Activated CD4-positive, alpha-beta T cell treated with anti-CD3 and anti-CD28 coated beads, Interleukin-2, amount 10 ng/mL, durations not matched to agents 24 days and 14 days (primary cell): ENCODE measurements at places on chromosomes 7 and 10.
A peak's percentile ranks its signal among the peaks of the same experiment; 100 is the strongest.

DNA sequence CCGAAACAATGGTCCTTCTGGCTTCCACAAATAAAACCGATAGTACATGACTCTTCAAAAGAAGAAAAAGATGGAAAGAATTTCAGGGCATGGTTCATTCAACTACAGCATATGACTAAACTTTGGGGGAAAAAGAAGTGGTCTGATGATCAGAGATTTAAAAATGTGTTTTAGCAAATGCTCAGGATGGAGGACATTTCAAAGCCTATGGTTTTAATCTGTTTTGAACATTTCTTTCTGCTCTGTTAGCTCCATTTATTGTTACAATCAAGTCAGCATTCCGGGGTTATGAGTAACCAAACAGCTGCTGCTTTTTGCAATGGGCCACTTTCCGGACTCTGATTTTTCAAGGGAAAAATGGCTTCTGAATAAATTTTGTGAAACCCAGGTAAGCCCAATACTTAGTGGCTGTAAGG lies 142.4 kb downstream of the CUBN start:
- DNase-seq: no peak

GRCh38 chr7:147145194-147145593 lies 1028.6 kb downstream of the CNTNAP2 start:
- DNase-seq: no peak

DNA sequence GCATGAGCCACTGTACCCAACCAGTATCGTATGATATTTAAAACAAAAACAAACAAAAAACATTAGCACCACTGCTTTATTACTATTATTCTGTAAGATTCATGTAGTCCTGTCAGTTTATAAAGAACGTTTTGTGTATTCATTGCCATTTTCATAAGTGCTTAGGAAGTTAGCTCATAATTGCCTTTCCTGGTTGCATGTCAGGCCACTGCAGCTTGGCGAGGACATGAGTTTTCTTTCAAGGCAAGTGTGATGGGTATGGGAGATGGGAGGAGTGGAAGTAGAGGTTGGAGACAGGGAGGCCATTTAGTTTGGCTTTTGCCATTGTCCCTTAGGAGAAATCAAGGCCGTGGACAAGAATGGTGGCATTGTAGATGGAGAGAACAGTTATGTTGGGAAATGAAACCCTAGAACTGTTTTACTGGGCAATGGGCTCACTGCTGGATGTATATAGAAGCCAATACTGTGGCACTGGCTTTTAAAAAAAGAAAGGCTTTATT lies 48.9 kb downstream of the TYW1 start:
- DNase-seq: no peak

DNA sequence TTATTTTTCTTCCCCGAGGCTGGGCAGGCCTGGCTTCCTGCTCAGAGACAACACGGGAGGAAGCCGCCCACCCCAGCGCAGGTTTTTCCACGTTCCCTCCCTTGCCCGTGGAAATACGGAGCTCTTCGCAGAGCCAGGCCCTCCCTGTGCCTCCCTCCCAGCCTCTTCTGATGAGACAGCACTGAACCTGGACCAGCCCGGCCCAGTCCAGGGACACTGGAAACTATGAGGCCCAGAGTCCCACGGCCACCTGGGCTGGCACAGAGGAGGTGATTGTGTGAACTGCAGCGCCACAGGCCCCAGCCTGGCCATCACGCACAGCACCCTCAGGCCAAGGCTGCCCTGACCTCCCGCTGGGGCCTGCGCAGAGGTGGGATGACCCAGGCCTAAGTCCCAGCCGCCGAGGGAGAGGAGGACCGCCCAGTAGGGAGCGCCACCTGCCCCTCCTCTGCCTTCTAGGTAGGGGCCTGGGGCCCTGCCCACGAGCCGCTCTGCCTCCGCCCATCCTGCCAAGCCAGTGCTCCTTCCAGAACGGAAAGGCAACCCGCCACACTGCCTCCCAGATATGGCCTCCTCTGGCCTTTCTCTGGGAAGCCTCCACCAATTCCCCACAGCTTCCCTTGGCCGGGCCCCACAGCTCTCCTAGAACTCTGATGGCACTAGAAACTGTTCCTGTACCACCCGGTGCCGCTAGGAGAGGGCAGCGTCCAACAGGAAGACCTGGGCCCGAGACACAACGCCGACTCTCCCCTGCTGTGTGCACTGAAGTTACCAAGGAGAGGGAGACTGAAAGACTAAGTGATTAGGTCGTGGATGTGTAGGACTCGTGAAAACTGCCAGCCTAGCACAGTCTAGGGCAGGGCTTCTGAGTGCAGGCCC lies 57.2 kb downstream of the PROSER2 start:
- DNase-seq: no peak

DNA sequence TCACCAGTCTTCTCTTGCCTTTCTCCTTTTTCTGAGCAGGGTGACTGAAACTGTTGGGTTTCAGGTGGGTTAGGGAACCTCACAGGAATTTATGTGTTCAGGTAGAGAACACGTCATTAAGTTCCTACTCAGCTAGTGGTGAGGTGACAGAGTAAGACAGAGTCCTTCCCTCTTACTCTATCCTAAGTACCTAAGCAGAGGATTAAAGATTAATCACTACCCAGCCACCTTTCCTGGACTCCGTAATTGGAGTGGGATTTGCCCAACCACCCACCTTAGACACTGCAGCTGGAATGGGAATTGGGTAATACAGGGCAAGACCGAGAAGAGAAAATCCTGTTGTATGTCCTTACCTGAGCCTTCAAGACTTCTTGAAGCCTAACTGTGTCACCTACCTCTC lies 158.1 kb downstream of the LRRC4 start:
- DNase-seq: no peak

GRCh38 chr7:96663457-96663856 lies 46.2 kb downstream of the SEM1 start:
- DNase-seq: no peak

- DNase-seq: peak; percentile 91
Measured at GRCh38 chr7:100896732-100897608, 1.3 kb upstream of the ACHE start.

DNA sequence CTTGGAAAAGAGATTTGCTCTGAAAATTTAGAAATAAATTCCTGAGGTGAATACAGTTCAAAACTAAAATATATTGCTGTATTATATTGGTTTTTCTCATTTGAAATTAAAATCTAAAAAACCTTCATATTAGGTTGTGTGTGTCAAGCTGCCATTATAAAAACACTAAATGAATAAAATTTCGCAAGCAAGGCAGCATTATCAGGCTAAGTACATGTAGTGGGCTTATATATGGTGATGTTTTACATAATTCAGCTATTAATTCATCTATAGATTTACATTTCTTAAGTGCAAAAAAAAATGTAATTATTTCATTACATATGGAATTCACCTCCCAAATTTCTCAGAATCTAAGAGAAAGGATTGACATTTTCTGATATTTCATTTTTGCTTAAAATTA lies 5.3 kb downstream of the MEOX2 start:
- no peak for DNase-seq

DNA sequence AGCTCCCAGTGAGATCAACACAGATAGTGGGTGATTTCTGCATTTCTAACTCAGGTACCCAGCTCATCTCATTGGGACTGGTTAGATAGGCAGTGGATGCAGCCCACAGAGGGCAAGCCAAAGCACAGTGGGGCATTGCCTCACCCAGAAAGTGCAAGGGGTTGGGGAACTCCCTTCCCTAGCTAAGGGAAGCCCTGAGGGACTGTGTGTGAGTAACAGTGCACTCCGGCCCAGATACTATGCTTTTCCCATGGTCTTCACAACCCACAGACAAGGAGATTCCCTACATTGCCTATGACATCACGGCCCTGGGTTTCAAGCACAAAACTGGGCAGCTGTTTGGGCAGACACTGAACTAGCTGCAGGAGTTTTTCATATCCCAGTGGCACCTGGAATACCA lies 62.8 kb downstream of the PPP1R3A start:
- no peak for DNase-seq

DNA sequence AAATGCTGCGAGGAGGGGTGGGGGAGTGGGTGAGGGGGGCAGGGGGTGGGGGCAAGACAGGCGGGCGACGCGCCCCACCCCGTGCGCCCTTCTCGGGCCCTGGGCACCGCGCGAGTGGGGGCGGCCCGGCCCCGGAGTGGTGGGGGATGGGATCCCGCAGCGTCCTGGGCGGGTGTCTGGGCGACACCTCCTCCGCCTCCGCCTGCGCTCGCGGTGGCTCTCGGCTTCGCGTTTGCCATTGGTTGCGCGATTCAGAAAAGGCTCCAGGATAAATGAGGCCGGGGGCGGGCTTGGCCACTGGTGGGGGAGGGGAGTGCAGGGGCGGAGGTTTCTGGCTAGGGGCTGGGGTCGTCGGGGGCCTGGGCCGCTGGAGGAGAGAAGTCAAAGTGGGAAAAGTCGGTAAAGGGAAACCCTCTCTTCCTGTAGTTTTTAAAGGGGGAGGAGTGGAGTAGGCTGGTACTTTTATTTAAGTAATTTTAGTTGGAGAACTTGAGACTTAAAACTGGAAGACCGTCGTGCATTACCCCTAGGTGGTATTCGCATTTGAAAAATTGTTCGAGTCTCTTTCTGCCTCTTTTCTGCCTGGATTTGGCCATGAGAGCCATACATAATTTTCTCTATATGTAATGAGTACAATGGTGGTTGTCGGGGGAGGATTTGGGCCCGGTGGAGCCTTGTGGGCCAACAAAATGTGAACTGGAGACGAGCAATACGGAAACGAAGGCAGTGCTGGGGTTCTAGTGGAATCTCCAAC lies 992 bp upstream of the IGF2BP3 start:
- peak; percentile 89 for DNase-seq

DNA sequence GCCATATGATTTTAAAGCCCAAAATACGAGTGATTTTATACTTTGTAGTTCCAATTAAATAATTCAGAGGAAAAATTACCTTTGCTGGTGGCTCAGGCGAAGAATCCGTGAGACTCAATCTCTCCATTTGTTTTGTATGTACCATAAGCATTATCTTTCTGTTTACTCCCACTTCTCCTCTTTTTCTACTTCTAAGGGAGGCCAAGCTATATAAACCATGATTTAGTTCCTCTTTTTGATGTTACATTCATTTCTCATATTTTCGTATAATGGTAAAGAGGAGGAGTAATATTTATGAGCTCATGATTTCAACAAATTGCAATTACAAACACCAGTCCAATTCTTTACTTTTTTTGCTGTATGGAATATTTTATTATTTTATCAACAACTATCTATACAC lies 50.6 kb upstream of the TES start:
- no peak for DNase-seq

DNA sequence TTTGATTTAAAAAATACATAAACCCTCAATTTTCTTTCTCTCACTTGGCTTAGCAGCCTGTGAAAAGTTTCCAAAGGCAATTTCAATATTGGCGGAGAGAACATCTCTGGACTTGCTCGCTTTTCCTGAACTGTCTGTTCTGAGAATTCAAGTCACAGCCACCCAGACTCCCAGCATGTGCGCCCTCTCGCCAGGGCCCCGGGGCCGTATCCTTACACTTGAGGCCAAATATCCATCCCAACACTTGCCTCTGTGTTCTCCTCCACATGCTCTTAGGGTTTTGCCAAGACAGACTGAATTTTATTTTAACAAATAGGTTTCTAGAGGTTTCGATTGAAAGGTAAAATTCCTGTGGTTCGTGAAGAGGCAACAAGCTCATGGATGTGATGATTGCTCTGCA lies 111.5 kb upstream of the GPR26 start:
- no peak for DNase-seq

GRCh38 chr10:61397175-61397986 lies 55.8 kb downstream of the TMEM26 start:
- no peak for DNase-seq

DNA sequence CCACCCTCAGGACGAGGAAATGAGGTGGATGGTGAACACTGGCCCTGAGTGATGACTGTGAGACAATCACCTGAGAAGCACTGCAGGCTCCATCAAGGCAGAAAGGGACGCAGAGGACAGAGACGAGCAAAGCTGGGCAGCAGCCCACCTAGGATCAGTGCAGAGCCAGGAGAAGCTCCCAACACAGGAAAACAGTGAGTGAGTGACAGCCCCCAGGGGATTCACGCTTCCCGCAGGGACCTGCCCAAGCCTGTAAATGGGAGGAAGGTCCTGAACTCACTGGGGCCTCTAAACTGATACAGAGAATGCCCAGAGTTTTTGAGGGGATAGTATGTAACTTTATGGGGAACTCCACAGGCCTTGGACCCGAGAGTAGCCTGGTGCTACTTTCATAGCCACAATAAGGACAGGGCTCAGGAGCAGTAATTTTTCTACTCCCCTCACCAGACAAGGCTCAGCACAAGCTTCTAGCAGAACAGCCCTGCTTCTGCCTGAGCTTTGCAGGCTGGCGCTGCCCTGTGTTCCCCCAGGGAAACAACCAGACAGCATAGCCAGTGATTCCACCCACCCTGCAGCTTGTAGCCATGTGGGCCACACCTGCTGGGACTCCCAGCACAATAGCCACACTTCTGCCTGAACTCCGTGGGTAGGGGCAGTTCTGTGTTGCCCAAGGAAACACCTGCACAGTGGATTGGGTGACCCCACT lies 708.4 kb downstream of the POM121L12 start:
- no peak for DNase-seq

GRCh38 chr7:80415522-80415921 lies 96.3 kb downstream of the GNAT3 start:
- no peak for DNase-seq

- no peak for DNase-seq
Measured at GRCh38 chr10:110793128-110793812, 78.5 kb upstream of the PDCD4 start.

DNA sequence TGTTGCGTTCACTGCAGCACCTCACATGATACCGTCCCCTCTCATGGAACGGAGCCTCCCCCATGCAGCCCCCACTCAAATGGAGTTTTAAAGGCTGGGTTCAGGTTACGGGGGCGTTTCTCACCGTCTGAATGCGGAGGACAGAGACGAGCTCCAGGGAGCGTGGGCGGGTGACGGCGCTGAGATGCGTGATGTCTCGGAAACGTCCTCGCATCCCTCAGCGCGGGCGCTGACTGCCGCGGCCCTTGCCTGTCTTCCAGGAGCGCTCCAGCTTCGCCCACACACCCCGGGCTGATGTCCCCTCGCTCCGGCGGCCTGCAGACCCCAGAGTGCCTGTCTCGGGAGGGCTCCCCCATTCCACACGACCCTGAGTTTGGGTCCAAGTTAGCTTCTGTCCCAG lies 16.6 kb upstream of the AP5Z1 start:
- DNase-seq: no peak

- no peak for DNase-seq
Measured at GRCh38 chr7:33979300-33979806, 74.0 kb downstream of the BMPER start.

GRCh38 chr10:80530251-80530650 lies 7.5 kb upstream of the SH2D4B start:
- DNase-seq: peak; percentile 80
